Osteoblast (primary cell): ENCODE measurements at places on chromosomes 11 and 22.

DNA sequence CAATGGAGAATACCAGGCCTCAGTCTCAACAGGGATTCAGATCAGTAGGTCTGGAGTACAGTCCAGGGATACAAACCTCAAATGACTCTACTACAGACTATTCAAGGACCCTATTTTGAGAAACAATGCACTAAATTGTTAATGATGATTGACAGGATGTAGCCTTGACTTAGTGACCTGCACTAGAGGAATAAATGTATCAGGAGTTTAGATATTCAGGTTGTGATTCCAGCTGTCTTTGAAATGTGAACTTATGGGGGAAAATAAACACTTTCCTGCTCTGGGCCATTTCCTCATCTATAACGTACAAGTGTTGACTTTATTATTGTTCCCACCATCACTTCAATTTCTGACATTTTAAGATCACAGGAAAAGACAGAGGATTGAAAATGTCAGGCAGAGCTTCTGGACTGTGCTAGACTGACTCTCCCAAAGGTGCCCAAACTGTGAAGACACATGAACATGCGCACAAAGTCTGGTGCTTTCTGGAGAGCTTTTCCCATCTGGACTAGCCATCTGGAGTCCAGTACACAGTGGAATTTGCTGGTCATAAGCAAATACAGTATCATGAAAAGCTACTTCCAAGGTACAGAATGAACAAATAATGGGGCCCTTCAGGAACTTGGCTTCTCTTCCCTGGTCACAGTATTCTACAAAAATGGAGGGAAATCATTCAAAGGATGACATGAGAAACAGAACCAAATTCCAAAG lies 110.4 kb downstream of the USP35 start:
- DNase-seq: no peak

- no peak for DNase-seq
These were observed 22.2 kb upstream of the UBASH3B start for GRCh38 chr11:122633219-122633829.

- no peak for DNase-seq
These were observed 11.4 kb downstream of the SEC14L6 start for GRCh38 chr22:30535182-30535581.

DNA sequence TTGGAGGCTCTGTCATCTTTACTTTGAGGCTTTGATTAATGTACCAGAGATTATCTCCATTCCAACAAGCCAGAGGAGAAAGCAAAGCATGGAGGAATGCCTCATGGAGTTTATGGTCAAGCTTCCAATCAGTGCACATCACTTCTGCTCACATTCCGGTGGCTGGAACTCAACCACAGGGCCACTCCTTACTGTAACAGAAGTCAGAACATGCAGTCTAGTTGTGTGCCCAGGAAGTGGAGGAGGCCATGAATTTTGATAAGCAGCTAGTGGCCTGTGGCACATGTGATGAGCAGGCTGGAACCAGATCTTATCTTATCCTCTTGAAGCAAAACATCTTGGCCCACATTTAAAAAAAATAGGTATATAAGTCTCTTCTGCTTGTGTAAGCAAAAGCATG lies 258.9 kb upstream of the ARHGAP20 start:
- DNase-seq: peak; percentile 55

DNA sequence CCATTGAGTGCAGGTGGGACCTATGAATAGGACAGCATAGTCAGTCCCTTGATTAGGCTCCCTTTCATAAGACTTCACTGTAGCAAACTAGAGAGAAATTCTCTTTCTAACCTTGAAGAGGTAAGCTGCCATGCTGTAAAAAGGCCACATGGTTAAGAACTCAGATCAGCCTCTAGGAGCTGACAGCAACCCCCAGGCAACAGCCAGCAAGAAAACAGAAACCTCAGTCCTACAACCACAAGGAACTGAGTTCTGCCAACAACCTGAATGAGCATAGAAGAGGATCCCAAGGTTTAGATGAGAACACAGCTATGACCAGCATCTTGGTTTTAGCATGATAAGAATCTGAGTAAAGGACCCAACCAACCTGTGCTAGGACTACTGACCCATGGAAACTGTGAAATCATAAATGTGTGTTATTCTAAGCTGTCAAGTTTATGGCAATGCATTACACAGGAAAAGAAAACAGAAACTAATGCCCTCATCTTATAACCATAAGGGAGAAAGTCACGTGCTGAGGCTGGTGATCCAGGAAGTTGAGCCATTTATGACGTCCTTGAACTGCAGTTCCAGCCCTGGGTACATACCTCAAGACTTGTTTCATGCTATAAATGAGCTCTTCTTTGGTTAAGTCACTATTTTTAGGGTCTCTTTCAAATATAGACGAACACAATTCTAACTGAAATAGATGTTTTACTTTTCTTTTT lies 43.3 kb downstream of the RAB38 start:
- no peak for DNase-seq

DNA sequence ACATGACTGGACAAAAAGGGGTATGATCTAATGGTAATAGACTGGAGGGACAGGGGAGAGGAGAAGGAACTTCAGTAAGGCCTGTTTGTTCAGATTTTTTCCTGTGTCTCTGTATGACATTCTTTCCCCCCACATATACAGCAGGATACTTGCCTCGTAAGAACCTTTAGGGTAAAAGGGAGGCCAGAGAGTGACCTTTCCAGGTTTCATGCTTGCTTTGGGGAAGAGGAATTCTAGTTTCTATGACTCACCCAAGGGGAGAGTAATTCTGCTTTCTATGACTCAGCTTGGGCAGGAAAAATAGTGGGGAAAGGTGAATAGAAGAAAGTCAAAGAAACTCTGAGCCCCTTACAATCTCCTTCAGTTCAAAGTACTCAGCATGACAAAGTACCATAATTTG lies 457.0 kb downstream of the DLG2 start:
- no peak for DNase-seq

DNA sequence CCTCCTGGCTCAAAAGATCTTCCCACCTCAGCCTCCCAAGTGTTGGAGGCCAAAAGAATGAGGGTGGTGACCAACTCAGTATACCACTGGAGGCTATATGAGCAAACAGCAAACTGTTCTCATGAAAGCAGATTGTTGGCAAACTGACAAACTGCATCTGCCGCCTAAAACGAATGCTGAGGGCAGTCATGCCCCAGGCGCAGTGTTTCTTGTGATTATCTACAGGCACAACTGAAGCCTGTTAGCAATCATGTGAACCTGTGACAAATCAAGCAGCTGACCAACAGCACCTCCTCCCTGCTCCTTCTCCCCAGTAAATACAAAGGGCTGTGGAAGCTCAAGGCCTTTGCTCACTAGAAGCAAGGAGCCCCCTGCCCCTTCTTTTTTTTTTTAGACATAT lies 47.8 kb downstream of the BTBD10 start:
- DNase-seq: no peak

- DNase-seq: no peak
These were observed 8.6 kb downstream of the OR6M1 start for GRCh38 chr11:123797541-123797940.

GRCh38 chr11:45444796-45445195 lies 158.7 kb upstream of the SYT13 start:
- no peak for DNase-seq

- no peak for DNase-seq
These were observed 108.7 kb upstream of the SNX19 start for GRCh38 chr11:131025020-131025419.

DNA sequence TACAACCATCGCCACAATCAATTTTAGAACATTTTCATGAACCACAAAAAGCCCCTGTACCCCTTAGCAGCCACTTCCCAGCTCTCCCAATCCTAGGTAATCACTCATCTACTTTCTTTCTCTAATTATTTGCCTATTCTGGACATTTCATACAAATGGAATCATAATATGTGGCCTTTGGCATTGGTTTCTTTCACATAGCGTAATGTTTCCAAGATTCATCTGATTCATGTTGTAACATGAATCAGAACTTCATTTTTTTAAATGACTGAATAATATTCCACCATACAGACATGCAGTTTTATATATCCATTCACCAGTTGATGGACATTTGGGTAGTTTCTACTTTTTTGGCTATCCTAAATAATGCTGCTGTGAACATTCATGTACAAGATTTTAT lies 56.2 kb upstream of the RCN1 start:
- peak; percentile 59 for DNase-seq

DNA sequence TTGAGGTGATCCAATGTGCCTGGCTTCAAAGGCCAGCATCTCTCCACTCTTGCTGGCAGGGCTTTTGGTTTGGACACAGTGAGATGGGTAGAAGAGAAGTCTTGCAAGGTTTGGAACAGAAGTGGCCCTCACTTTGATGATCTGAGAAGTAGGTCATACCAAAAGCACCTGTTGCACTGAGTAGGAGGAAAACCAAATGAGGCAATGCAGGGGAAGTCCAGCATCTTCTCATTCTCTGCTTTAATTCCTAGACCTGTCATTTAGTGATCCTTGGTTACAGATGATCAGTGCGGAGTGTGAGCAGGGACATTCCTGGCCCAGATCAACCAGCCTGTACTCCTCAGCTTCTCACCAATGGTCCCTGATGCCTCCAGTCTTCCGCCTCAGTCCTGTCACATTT lies 990.5 kb downstream of the OPCML start:
- DNase-seq: no peak

- peak; percentile 60 for DNase-seq
These were observed 26.9 kb upstream of the CBX7 start for GRCh38 chr22:39179401-39179827.

DNA sequence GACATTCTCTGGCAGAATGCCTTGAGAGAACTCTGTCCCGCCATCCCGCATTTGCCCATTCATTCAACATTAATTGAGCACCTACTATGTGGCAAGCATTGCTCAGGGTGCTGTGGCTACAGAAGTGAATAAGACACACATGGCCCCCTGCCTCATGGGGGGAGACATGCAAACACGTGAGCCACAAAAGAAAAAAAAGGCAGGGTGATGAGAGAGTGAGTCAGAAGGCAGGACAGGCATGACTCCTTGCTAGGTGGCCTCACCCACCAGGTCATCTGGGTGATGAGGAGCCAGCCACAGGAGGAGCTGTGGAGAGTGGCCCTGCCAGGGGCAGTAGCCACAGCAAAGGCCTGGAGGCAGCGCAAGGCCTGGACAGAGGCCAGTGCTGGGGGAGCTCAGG lies 4.9 kb downstream of the CHRM4 start:
- peak; percentile 90 for DNase-seq

GRCh38 chr11:133955945-133956421 lies 785 bp downstream of the IGSF9B start:
- DNase-seq: no peak

- no peak for DNase-seq
These were observed 1297.3 kb downstream of the JRKL start for GRCh38 chr11:97687111-97687510.

DNA sequence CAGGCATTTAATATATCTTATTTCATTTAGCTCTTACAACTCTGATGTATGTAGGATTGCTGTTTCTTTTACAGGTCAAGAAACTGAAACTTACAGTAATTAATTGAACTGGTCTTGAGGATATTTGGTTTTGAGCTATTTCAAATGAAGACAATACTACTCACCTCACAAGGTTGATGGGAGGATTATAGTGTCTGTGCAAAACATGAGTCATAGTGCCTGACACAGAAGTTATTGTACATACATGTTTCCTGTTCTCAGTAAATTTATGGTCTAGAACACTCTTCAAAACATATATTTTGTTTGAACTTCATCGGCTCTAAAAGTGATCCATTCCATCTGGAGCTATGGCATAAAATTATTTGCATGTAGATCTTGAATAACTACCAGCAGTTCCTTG lies 61.9 kb downstream of the CECR2 start:
- DNase-seq: no peak

DNA sequence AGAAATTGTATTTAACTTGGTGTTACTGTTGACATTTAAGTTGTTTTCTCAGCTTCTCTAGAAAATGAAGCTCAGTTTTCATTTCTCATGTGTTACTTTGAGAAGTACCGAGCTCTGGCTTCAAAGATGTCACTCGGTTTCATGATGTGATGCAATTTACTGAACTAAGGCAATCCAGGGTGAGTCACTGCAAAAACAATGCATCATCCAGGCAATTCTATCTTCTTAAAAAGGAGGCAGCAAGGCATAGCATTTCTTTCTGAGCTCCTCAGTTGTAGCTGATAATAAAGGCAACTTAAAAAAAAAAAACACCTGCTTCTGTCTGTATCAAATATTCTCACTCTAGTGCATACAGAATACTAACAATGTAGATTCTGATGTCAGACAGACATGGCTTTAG lies 91.1 kb upstream of the KCNA4 start:
- peak; percentile 80 for DNase-seq

DNA sequence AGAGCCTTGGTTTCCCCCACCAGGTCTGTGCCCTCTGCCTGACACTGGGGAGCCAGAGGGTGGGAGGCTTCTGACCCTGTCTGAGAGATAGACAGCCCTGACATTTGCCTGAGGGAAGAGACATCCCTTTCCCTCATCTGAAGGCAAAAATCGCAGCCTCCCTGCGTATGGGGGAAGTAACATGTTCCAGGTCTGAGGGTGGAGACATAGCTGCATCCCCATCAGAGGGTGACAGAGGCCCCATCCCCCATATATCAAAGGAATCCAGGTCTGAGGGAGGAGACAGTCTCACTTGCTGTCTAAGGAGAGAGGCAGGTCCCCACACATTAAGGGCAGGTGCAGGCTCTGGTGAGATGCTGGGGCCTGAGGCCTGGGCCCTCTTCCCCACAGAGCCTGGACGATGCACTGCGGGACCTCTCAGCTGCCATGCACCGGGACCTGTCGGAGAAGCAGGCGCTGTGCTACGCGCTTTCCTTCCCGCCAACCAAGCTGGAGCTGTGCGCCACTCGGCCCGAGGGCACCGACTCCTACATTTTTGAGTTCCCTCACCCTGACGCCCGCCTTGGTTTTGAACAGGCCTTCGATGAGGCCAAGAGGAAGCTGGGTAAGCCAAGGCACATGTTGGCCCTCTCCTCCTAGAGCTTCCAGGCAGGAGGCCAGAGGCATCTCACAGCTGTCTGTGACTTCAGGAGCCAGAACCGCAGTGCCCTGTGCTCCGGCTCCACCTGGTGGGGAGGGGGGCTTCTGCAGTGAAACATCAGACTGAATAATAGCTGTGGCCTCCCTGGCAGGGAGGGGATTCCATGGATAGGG lies 16.1 kb upstream of the RELT start:
- peak; percentile 95 for DNase-seq

GRCh38 chr11:3010521-3011275 lies 18.6 kb upstream of the NAP1L4 start:
- peak; percentile 54 for DNase-seq

- no peak for DNase-seq
These were observed 419.5 kb downstream of the INSC start for GRCh38 chr11:15534266-15534665.

GRCh38 chr11:45794169-45794568 lies 10.8 kb upstream of the SLC35C1 start:
- DNase-seq: no peak
